ENCODE measurements at places on chromosomes 7 and 10. TPM values are rescaled to one million over a fixed set of nuclear protein-coding genes. Genes with fewer than 3 reads are reported as not detected.

DNA sequence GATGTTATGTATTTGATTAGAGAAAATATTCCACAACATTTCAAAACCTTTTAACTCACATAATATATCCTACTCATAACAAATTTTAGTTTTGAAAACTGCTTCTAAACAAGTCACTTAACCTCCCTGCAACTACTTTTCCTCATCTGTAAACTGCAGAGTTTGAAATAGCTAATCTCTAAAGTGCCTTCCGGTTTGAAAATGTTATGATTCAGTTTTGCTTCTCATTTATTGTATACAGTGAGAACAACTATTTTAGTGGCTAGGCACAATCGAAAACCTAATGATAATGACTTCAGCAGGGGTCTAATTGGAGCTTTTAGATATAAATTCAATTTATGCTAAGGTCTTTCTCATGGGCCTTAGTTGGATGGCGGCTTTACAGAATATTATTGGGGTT, 30.7 kb upstream of the TEX47 start:
- H3K36me3 ChIP-seq = no peaks in the 10 kb centered on the region
- H3K4me1 ChIP-seq = no peaks in the 10 kb centered on the region
- H3K27ac ChIP-seq = no peak overlapping the region
- H3K27me3 ChIP-seq = peaks cover 1% of the 10 kb centered on the region

GRCh38 chr7:66921396-66921917, 432 bp downstream of the TMEM248 start:
- peak overlapping the region; percentile 97 for H3K27ac ChIP-seq
- peaks cover 30% of the 10 kb centered on the region for H3K4me1 ChIP-seq
- DNase-seq = peak; percentile 9
- H3K4me3 ChIP-seq = peak overlapping the region; percentile 94
- H3K27me3 ChIP-seq = no peaks in the 10 kb centered on the region

DNA sequence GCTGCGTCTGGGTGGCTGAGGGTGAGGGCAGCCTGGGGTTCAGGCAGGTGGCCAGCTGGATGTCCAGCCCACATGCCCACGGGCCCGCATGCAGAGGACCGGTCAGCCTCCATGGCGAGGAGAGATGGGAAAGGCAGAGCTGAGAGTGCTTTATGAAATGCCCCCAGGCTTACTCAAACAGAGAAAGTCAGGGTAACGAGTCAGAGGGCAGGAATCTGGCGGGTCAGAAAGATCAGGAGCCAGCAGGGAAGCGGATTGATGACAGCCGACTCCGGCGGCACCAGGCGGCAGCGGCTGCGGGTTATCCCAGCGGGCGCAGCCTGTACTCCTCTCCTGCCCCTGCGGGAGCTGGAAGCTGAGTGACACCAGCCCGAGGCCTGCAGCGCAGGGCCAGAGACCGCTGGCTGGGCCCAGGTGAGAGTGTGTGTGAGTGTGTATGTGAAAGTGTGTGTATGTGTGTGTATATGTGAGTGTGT, 13.4 kb downstream of the SLC13A4 start:
- no peaks in the 10 kb centered on the region for H3K36me3 ChIP-seq
- H3K4me1 ChIP-seq = no peaks in the 10 kb centered on the region
- peaks cover 6% of the 10 kb centered on the region for H3K27me3 ChIP-seq
- no peak overlapping the region for H3K27ac ChIP-seq

DNA sequence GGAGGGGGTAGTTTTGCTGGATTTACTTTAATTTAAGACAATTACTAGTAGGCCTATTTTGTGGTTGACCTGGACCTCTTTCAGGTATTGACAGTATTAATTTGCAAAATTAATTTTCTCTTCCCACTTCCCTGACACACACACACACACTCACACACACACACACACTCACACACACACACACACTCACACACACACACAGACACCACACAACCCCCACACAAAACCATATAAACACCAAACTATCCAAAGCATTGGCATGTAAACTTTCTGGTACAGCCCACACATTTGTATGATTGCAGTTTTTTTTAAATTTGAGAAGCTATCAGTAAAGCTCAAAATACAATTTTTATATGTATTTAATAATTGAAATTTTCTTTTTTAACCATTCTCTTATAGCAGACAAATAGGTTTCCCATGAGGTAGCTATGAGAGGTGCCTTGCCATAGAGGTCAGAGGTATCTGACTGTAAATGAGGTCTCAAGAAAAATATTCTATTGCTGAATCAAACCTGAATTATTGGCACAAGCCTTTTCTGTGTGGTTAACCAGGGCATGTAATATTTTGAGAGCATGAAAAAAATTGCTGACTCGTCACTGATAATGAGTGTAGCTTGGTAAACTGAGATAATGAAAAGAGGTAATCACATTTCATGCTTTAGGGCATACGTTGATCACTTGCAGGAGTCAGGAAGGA, 306.5 kb downstream of the GATA3 start:
- DNase-seq = no peak
- H3K27me3 ChIP-seq = no peaks in the 10 kb centered on the region
- H3K36me3 ChIP-seq = peaks cover 3% of the 10 kb centered on the region
- peaks cover 33% of the 10 kb centered on the region for H3K4me1 ChIP-seq
- no peak overlapping the region for H3K4me3 ChIP-seq

DNA sequence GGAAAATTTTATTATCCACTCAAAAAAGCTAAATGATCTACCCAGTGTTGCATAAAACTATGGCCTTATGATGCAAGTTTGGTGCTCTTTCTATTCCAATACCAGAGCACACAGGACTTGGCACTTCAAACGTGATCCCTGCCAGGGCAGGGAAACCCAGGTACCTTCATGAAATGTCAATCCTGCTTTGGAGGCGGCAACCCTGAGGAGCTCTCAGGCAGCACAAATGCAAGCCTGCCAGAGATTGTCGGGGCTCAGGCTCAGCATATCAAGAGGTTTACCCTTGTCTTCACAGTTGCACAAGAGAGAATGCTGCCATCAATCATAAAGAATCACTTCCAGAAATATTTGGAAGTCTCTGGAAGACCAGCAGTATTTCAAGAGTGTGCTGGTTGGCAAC, 151.5 kb downstream of the GLI3 start:
- no peak overlapping the region for H3K27ac ChIP-seq
- no peak for DNase-seq
- H3K4me1 ChIP-seq = no peaks in the 10 kb centered on the region
- no peak overlapping the region for H3K4me3 ChIP-seq

DNA sequence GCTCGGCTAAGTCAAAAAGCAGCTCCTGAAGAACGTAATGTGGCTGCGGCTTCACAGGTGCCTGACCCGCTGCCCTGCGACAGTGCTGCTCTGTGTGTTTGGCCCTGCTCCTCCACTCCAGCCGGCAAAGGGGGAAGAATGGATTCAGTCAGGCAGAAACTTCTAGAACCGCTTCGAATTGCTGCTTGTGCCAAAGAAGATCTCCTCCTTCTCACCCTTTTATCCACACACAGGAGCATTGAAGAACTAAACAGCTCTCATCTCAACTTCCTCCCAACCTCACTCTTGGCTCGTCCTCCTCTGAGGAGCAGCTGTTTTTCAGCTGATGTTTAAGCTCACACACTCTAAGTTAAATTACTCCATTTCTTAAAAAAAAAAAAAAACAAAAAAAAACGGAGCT, 651.4 kb downstream of the INHBA start:
- H3K4me3 ChIP-seq = no peak overlapping the region
- H3K27ac ChIP-seq = no peak overlapping the region
- DNase-seq = no peak
- H3K27me3 ChIP-seq = no peaks in the 10 kb centered on the region

The MMD2 gene
- not detected for total RNA-seq

The ENO4 gene
- total RNA-seq = not detected
